ENCODE measurements at places on chromosomes 6 and 20.
A peak's percentile ranks its signal among the peaks of the same experiment; 100 is the strongest.

- DNase-seq: no peak
Observed at GRCh38 chr6:52513464-52513863, 63.4 kb downstream of the TRAM2 start.

GRCh38 chr20:3686867-3687321 lies 5.1 kb upstream of the ADAM33 start:
- peak; percentile 63 for DNase-seq

GRCh38 chr6:4130357-4130987 lies 4.9 kb downstream of the ECI2 start:
- no peak for DNase-seq

GRCh38 chr6:116111552-116112528 lies 11.2 kb downstream of the NT5DC1 start:
- no peak for DNase-seq

DNA sequence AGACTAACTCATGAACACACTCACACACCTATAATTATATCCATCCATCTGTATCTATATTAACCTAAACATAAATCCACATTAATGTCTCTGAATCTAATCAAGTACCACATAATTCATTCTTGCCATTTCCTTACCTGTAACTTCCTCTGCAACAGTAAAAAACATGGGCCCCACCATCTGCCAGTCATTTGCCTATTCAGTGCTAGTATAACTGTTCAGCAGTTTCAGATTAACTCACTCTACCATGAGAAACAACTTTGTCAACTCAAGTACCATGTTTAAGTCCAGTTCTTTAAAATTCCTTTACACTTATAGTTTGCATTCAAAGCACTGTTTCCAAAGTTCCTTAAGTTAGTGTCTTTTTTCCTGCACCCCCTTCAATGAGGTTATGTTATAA lies 68.8 kb downstream of the LAMP5 start:
- no peak for DNase-seq

GRCh38 chr20:33566781-33567603 lies 77.1 kb downstream of the CBFA2T2 start:
- DNase-seq: no peak

GRCh38 chr6:150617496-150618460 lies 18.1 kb downstream of the PLEKHG1 start:
- no peak for DNase-seq

GRCh38 chr6:30570263-30570662 lies 979 bp upstream of the ABCF1 start:
- no peak for DNase-seq

DNA sequence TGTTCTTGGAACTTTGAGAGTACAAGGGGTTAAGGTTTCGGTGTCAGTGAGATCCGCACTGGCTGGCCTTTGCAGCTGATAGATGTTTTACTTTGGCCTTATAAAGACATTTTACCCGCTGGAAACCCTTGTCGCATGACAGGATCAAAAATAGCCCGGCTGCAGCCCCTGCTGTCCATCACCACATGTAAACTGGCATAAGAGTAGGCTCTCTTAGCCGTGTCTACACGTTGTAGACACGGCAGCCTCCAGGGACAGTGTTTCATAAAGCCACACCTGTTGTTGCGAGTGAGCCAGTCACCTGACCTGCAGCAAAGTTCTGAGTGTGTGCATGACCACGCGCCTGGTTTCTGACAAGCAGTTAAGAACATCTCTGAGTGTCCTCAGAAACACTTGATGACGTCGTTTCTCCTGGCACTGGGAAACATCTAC lies 8.5 kb downstream of the RBM24 start:
- no peak for DNase-seq

DNA sequence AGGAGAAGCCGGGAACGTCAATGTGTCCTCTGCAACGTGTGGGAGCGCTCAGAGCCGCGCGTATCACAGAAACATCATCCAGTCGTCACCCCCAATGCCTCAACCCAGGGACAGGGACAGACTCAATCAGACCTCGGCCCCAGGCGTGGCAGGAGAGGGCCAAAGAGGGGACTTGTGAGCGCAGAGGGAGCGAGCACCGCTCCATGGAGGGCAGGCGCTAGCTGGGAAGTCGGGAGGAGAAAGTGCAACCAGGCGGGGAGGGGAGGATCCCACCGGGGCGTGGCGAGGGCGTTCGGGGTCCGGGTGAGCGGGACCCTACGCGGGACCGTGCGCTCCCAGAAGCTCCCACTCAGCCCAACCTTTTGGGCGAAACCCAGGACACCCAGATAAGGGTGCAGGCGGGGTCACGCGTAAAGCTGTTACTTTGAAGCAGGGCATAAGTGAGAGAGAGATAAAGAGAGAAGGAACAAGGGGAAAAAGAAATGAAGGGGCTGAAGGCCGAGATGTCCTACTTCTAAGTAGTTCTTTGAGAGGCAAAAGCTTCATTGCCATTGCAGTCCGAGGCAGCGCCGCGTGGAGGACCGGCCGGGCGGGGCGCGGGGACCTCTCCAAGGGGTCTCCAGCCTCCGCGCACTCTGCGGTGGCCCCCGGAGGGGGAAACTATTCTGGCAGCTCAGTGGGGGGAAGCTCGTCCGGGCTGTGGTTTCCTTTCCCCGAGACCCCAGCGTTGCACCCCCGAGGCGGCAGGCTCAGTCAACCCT lies 862 bp upstream of the SOBP start:
- peak; percentile 28 for DNase-seq

DNA sequence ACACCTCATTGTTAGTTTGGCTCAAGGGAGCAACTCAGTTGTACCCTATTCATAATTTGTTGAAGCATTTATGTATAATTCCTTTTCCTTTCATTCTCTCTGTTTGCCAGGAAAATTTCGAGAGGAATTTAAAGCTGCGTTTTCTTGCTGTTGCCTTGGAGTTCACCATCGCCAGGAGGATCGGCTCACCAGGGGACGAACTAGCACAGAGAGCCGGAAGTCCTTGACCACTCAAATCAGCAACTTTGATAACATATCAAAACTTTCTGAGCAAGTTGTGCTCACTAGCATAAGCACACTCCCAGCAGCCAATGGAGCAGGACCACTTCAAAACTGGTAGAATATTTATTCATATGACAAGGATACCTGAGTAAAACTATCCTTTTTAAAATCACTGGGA lies 45.2 kb upstream of the GFRAL start:
- DNase-seq: no peak

DNA sequence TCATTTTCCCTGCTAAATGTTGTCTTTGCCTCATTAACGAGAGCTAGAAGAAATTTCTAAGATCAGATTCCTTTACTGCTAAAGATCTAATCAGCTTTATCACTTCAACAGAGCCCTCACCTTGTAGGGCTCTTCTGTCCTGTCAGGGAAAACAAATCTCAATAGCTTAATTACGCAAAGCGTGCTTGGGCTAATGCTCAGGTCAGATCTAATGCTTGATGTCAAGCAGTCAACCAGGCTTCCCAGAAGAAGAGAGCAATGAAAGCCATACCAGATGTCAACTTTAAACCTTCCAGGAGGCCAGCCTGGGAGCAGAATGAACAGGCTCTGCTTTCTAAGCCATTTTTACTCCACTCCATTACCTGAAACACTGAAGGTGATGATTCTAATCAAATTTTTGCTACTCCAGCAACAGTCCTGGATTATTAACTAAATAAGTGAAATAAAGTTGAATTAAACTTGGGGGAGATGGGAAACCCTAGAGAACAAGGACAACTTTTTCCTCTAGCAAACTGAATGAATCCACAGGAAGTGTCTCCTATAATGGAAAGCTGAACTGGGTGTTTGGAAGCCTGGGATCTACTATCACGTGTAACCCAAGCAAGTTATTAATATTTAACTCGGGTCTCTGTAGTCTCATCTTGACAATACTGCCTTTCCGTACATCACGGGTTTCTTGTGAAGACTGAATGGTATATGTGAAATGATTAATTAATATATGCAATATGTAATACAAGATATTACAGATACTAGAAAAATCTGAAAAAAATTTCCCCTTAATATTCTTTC lies 273.7 kb downstream of the PTPRK start:
- no peak for DNase-seq

DNA sequence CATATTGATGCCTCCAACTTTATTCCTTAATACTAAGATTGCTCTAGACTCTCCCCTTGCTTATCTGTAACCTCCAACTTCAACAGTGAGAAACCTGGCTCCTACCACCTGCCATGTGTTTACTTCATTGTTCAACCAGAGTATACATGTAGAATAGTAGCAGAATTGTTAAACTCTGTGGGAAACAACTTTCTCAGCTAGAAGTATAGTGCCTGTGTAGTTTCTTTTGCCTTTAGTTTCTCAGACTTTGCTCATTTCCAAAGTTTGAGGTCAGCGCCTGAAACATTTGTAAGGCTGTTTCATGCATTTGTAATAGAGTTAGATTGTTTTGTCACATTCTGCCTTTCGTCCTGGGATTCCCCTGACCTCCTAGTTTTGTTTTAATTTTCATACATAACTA lies 34.9 kb upstream of the HECA start:
- no peak for DNase-seq

- no peak for DNase-seq
Observed at GRCh38 chr6:36132246-36132895, 2.1 kb downstream of the MAPK13 start.
